Esophagus squamous epithelium (tissue), 5 donors: ENCODE measurements at places on chromosomes 6 and 20.

DNA sequence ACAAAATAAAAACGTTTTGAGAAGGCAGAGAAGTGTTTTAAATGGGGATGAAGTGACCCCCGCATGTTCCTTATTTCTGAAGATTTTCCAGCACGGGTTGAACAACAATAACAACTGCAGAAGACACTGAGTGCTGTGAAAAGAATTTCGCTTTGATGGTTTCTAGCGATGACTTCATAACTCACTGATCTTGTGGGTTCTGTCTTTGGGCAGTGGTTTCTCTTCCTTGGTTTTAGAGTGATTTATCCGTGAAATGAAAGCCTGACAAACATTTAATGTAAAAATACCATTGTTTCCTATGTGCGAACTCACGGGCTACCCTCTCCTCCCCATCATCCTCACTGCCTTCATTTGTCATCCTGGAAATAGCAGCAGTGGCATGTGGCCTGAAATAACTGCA is 793.9 kb downstream of the QKI start:
- no peak for DNase-seq

- no peak for DNase-seq
These were observed 163.4 kb upstream of the SLC24A3 start for GRCh38 chr20:19048995-19049501.

DNA sequence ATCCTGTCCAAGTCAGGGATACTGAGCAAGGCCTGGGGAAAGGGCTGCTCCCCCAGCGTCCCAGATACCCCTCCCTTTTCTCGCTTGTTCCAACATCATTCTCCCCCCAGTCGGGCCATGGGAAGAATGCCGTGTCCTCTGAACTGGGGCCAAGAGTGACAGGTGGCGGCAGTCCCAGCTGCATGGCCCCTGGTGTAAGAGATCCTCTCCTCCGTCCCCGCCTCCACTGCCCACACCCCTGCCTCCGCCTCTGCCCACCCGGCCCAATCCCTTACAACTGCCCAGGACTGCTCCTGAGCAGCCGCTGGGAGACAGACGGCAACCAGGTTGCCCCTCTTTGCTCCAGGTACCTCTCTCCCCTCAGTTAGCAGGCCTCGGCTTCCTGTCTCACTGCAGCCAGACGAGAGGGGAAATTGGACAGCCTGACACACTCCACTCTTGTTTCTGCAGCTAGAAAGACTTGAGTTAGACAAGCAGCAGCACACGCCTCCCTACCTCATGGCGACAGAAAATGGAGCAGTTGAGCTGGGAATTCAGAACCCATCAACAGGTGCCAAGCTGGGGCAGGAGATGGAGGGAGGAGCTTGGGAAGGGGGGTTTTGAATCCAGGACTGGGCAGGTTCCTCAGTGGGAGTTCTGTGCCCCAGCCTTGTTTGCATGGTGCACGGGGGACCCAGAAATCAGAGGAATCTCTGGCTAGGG is at the start of gene MYLK2:
MYLK2 (plus strand) TSS at position 274 of the 702 bp plus-strand sequence; CDS start at position 499, 225 bp downstream.
- no peak for DNase-seq

DNA sequence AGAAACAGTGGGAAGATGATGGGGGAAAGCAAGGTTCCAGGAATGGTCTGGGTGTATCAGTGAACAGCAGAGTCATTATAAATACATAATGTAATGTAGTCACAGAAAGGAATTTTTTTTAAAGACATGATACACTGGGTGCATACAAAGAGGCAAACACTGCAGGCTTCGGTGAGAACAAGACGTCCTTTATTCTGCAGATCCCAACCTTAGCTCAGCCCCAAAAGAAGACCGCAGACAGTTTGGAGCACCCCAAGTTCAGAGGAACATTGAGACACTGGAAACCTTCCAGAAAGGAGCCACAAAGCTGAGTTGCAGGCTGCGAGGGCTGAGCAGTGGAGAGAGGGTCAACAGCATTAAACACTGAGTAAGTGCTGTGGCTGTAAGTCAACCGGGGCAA is 30.6 kb upstream of the FOXC1 start:
- DNase-seq, result no peak

GRCh38 chr6:108895571-108895970 is 47.3 kb downstream of the ARMC2 start:
- DNase-seq, result no peak

DNA sequence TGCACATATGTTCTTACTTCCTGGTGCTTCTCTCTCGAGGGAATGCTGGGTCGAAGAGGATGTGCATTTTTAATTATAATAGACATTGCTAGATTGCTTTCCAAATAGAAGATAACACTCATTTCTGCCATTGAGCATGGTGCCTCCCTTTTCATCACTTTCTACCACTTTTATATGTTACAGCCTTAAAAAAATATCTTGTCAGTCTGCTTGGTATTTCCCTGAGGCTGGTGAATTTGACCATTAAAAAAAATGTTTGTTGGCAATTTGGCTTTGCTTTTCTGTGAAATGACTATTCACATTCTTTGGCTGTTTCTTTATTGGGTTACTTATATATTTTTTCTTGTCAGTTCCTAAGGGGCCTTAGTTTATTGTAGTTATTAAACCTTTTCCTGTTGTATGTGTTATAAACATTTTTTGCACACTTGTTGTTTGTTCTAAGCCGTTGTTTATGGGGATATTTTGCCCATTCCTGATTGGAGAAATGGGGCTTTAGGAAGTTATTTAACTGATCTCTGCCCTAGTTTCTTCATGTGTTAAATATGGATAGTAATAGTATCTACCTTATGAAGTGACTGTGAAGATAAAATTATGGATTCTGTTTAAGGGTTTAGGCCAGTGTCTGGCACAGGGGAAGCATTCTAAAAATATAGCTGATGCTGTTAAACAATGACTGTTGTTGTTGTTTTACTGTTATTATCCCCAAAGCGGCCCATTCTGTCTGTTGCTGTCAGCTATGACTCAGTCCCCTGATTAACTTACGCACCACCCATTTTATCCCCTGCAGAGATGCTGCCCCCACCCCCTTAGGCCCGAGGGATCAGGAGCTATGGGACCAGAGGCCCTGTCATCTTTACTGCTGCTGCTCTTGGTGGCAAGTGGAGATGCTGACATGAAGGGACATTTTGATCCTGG is 3.8 kb downstream of the DDR1 start:
- no peak for DNase-seq

- DNase-seq, result no peak
These were observed 520.4 kb downstream of the ADGRB3 start for GRCh38 chr6:69155467-69155866.

DNA sequence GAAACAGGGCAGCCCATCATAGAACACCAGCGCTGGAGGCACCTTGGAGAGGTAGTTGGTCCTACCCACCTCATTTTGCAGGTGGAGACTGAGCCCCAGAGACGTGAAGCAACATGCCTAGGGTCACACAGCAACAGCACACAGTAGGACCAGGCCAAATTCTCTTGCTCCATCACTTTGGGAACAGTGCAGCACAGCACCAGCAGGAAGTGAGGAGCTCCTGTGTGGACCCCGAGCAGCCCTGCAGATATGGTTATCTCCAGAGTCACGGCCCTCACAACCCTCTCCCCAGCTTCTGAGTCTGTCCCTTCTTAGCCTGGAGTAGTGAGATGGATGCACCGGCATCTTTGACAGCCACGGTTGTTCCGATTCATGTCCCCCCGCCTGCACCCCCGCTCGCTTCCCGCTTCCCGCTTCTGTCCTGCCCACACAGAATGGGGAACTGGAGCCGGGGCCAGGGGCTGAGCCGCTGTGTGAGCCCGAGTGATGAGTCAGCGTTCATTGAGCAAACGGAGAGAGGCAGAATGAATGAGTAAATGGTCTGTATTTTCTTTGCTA is 72.6 kb upstream of the DUSP22 start:
- no peak for DNase-seq

DNA sequence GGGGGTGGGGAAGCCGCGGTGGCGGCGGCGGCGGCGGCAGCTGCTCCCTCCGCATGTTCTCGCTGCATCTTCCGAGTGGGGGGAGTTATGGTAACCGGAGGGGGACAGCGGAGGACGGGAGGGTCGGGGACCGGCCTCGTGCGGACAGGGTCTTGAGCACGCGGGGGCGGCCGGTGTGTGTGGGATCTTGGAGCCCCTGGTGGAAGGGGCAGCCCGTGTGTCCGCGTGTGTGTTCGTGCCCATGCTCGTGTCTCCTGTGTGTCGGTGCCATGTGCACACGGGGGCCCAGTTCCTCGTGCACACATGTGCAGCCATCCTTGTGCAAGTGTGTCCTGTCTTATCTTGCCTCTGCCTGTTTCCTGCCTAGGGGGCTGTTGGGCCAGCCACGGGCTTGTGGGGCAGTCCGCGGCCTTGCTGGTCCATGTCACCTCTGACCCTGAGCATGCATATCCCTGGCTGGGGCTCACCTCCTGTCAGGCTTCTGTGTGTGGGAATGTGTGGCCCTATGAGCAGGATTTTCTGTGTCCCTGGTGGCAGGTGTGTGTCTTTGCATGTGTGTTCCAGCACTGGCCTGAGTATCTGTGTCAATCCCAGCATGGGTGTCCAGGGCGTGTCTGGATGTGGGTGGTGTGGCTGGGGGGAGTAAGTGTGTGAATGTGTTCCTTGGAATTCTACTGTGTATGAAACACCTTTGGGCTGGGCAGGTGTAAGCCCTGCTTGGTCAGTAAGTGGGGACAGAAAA is 8.5 kb downstream of the SYNGAP1 start:
- no peak for DNase-seq

DNA sequence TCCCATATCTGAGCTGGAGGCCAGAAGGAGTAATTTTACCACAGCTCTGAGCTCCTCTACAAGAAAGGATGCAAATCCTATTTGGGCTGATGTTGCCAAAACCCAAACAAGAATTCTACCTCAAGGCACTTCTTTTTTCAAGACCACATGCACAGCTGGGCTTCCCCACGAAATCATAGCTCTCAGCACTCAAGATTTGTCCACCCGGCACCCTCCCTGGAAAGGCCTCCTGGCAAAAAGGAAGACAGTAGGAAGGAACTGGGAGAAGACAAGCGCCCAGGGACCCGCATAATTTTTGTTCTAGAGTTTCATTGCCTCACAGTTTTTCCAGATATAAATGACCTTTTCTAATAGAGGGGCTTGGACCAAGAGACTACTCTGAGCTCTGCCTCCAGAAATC is 90.5 kb downstream of the BANF2 start:
- DNase-seq, result no peak

DNA sequence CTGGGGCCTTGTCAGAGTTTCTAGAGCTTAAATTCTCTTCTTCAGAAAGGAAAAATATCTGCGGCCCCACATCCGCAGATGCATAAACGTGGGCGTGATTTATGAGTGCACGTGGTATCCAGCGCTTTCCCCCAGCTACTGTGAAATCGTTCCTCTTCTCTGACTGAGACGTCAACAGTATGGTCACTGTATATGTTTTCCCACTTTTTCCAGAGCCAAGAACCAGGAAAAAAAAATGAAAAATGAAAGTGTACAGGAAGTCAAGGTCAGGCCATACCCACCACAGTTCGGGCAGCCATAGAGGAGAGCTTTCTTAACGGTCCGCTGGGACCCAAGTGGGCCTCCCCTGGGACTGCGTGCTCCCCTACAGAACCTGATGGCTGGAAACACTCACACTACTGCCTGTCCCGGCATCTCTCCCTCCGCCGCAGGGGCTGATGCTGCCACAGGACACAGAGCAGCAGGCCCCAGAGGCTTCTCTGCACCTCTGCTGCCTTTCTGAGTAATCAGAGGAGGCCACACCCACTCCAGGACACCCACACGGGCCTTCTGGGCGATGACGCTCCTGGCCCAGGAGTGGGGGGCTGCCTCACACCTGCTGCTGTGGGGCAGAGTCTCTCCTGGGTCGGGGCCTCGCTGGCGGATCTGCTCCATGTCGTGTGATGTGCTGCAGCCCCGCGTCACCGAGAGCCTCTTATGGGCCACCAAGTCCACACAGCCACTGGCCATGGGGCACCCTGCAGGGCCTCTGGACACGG is 16.4 kb upstream of the STX16 start:
- DNase-seq, result no peak

DNA sequence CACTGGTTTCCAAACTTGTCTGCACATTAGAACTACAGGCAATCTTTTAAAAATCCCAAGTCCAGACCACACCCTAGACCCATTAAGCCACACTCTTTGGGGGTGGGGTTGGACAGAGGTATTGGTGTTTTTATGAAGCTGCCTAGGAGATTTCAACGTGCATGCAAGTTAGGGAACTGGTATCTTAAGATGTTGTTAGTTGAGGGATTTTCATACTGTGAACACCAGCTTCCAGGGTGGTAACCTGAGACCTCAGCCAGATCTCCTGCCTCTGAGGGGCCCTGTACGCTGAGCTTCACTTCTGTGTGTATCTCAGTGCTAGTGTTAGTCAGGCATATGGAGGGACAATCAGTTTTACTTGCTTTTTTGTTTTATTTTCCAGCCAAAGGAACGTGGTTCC is 138.0 kb downstream of the UTRN start:
- no peak for DNase-seq

GRCh38 chr6:77318256-77318655 is 145.0 kb downstream of the HTR1B start:
- DNase-seq, result no peak

DNA sequence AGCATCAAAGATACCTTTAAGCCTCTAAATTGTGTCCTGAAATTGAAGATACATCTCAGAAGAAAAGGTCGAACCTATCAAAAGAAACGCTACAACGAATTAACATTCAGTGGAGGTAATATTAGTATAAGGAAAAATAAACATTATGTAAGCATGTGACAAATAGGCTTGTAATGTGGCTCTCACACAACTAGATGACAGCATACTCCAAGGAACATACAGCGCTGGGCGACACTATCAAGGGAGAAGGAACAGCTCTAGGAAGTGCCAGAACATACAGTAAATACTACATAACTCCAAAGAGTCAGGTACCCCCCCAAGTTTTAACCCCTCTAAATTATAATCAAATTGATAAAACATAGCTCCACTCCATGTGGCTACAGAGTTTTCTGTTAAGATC is 103.5 kb downstream of the LAMP5 start:
- no peak for DNase-seq
